ENCODE measurements at places on chromosomes 13 and 19.
A peak's percentile ranks its signal among the peaks of the same experiment; 100 is the strongest.

DNA sequence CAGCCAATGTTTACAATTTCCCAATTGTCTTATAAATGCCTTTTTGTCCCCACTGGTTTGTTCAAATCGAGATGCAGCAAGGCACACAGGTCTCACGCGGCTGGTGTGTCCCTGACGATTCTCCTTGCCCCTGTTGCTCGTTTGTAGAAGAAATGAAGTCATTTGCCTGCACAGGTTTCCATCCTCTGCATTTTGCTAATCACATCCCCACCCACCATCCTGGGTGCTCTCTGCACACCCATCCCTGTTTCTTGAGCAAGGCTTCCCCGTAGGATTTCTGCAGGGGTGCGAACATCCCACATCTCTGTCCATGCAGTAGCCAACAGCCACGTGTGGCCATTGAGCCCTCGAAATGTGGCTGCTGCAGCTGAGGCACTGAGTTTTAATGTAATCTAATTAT, 59.8 kb upstream of the SOX1 start:
- DNase-seq: no peak

DNA sequence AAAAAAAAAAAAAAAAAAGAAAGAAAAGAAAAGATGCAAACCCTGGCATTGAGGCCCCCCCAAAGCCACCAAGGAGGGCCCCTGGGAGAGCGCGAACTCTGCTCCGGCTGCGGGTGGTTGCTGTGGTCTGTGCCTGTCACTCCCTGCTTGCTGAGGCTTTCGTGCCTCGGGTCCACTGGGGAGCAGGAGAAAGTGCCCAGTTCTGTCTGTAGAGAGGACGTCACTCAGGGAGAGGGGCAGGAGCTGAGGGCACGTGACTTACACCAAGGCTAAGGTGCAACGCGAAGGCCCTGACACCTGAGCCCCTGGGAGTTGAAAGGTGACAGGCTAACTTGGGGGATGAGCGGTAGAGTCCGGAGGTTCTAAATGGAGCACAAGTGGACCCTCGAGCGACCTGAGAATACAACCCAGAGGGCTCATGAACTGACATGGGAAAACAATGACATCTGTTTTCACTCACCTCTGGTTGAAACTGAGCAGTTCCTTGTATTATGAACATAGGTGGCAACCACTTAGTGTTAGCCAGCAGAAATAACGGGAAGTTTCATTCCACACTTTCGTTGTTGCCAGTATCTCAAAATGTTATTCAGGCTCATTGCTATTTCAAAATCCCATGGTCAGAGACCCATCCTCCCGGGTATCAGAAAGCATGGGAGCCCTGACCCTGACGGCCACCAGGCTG, 69.2 kb upstream of the TM9SF2 start:
- peak; percentile 30 for DNase-seq

GRCh38 chr13:35891507-35892441, 239.4 kb downstream of the DCLK1 start:
- DNase-seq: no peak

- no peak for DNase-seq
Observed at GRCh38 chr13:46633416-46633815, 80.4 kb downstream of the LRCH1 start.

- no peak for DNase-seq
Observed at GRCh38 chr13:77009011-77009410, 17.1 kb downstream of the CLN5 start.

DNA sequence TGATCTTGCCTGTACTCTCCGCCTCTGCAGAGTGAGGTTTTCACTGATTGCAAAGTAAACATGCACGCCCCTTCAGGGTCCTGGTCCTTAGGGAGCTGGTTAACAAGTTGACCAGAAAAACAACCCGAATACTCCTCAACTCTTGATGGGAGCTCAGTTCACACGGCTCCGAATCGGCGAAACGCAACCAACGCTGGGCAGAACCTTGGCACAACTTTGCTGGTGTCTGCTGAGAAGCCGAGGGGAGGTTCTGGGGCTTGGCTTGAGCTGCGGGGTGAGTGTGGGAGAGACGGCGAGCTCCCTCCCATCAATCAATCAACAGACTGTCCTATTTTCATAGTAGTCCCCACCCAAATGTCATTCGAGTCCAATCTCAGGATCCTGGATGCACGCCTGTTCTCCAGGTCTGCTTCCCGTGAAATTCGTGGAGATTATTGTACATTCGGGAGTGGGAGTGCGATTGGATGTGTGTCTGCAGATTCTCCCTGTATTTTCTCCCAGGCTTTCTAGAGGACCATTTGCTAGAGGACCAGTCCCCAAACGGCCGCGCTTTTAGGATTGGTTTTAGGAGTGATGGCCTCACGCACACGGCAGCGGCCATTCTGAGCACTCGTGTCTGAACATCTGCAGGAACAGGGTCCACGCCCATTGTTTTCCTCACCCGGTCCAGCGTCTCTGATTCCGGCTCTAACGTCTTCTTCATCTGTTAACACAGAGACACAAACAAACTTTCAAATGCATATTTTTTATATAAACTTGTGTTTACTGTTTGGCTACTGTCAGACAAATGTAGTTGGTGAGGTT, 51.6 kb upstream of the F7 start:
- no peak for DNase-seq

- DNase-seq: no peak
Observed at GRCh38 chr13:23672616-23673015, 102.4 kb downstream of the TNFRSF19 start.

DNA sequence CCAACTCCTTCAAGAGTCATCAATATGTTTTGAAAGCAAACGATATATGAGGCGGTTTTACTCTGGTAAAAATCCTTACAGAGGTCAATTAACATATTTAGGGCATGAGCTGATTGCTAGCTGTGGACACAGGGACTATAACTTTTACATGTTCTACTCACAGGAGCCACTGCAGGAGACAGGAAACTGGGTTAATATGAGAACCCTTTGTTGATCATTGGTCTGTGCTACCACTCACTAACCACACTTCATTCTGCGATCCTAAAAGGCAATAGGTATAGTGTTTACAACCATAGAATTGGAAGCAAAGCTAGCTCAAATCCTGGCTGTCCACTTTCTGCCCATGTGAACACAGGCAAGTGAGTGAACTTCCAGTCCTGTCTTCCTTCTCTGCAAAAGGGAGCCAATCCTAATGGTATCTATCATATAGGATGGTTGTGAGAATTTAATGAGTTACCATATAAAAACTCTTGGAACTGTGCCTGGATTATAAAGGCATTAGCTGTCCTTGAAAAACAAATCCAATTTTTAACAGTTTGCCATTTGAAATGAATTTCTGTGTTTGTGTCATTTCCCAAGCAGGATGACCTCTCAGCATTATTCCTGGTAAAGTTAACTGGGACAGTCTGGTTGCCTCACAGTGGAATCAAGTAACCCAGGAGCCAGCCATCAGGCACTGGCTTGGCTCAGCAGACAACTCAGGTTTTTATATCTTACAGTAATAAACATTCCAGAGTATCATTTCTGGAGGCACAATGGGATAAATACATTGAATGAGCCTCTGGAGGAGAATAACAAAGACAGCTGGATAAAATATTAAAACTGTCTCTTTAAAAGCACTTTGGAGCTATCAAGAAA, 29.8 kb upstream of the RAP2A start:
- DNase-seq: no peak

GRCh38 chr19:35046461-35046860, 4.9 kb downstream of the HPN start:
- DNase-seq: no peak

- DNase-seq: no peak
Observed at GRCh38 chr19:18551631-18552030, 6.0 kb upstream of the KXD1 start.

DNA sequence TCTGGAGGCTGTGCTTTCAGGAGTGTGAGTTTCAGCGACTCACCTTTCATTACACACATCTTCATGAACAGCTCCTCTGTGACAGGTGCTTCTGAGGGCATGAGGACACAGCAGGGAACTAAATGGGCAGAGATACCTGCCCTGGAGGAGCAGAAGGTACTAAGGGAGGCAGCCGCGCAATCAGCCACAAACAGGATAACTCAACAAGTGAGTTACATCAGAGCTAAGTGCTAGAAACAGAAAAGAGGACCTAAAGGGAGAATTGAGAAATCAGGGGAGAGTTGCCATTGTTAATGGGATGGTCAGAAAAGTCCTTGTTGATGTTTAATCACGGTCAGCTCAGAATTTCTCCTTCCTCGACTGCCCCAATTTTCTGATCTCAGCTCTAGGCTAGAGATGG, 42.5 kb downstream of the SYDE1 start:
- DNase-seq: no peak

GRCh38 chr13:46181840-46182490, at the start of gene LCP1:
Gene LCP1, minus strand, starts transcription at chr13:46182177. Its CDS starts 22,515 bp downstream, at chr13:46159662.
- DNase-seq: peak; percentile 96

GRCh38 chr13:98508685-98509084, 68.2 kb downstream of the STK24 start:
- DNase-seq: no peak

GRCh38 chr13:31956980-31957644, 74.5 kb upstream of the FRY start:
- no peak for DNase-seq

DNA sequence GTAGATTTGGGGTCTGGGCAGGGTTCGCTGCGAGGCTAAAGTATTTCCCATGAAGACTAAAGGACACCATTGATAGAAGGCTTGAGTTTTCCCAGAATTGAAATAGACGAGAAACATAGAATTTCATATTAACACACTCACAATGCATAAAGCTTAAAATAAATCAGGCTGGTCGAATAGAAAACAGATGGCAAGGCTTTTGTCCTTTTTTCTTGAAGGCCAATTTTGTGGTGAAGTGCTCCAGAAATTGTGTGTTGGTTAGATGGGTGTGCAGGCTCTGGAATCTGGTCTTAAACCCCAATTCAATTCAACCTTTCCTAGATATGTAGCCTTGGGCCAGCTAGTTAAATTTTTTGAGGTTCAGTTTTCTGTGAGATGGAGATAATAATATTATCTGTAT, 56.9 kb upstream of the LRCH1 start:
- no peak for DNase-seq

- DNase-seq: no peak
Observed at GRCh38 chr19:37467608-37468090, 405 bp upstream of the ZNF569 start.

GRCh38 chr13:22086597-22087330, 415.9 kb downstream of the FGF9 start:
- DNase-seq: no peak

- DNase-seq: no peak
Observed at GRCh38 chr13:67440236-67440975, 210.3 kb upstream of the PCDH9 start.

DNA sequence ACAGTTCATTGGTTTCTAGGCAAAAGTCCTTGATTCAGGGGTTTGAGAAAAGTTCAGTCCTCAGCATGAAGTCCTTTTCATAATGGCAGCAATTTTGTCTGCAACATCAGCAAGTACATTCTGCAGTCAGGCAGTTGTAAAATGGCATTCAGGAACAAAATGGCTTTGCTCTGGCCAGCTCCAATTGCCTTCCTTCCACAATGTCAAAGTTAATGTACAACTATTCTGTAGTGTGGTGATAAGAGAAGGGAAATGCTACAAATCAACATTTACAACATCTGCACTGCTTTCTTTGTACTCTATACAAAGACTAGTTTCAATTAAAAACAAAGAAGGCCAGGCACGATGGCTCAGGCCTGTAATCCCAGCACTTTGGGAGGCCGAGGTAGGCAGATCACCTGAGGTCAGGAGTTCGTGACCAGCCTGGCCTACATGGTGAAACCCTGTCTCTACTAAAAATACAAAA, 1.8 kb upstream of the NEK3 start:
- DNase-seq: no peak

DNA sequence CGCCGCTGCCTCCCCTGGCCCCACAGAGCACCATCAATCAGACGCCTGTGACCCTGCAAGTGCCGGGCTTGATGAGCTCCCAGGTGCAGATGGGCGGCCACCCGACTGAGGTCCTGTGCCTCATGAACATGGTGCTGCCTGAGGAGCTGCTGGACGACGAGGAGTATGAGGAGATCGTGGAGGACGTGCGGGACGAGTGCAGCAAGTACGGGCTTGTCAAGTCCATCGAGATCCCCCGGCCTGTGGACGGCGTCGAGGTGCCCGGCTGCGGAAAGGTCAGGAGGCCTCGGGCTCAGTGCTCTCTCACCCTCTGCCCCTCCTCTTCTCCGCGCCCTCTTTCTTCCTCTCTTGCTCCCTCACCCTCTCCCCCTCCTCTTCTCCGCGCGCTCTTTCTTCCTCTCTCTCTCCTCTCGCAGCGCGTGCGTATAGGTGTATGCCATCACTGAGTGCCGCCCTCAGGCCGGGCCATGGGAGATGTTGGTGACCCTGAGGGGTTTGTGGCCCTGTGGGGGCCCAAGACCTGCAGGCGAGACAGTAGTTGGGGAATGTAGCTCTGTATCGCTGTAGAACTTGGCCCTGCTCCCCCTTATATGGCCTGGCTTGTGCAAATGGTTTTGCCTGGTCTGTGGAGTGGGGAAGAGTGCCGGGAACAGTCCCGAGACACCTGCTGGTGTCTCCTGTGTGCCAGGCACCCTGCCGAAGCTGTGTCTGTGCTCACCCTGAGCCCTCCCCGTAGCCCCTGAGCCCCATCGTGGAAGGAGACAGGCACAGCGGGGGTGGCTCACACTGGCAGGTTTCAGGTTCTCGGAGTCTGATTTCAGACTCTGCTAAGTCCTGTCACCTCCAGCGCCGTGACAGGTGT, 5.4 kb upstream of the EPN1 start:
- no peak for DNase-seq

DNA sequence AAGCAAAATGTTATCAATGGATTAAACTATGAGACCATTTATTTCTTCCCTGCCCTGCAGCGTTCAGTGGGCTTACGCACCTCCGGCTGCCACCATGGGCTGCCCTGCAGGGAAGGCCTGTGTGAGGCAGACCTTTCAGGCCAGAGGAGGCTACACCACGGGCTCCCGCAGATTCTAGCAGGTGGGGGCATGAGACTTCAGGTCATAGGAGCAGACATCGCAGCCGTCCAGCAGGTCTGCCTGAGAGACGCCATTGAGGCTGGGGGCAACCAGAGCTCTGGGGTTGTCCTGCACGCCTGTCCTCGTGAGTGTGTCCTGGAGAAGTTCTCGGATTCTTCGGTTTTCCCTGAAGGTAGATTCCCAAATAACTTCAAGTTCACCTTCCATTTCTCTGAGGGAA, 9.4 kb upstream of the SLC7A9 start:
- DNase-seq: no peak

DNA sequence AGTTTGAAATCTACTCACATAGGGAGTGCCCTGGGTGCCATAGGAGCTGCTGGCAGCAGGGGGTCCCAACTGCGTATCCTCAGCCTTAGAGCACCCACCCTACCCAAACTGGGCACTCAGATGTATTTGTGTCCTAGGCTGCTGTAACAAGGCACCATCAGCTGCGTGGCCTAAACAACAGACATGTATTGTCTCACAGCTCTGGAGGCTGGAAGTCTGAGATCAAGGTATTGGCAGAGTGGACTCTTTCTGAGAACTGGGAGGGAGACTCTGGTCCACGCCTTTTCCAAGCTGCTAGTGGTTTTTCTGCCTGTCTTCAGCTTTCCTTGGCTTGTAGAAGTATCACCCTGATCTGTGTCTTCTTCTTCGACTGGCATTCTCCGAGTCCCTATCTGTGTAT, 83.6 kb downstream of the FGF14 start:
- no peak for DNase-seq

- no peak for DNase-seq
Observed at GRCh38 chr13:76955193-76955592, 6.9 kb downstream of the ACOD1 start.

All from CD4-positive, alpha-beta T cell treated with Interleukin-17A for 1 hour (primary cell).